ENCODE measurements at places on chromosomes 11 and 22. TPM values are rescaled to one million over a fixed set of nuclear protein-coding genes. Genes with fewer than 3 reads are reported as not detected.

DNA sequence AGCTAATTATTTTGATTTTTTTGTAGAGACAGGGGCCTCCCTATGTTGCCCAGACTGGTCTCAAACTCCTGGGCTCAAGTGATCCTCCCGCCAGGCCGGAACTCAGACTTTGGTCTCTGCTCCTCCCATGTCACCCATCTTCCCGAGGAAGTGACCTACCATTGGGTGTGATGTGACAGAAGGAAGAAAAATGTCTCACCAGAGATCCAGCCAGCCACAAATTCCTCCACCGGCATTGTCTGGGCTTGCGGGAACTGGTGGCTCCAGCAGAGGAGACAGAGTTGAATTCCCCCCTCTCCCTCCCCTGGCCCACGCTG, 772 bp downstream of the SLC25A45 start:
- H3K4me1 ChIP-seq = peaks cover 17% of the 10 kb centered on the region
- H3K36me3 ChIP-seq = no peaks in the 10 kb centered on the region
- no peak for DNase-seq
- H3K4me3 ChIP-seq = peak overlapping the region; percentile 40
- H3K27ac ChIP-seq = peak overlapping the region; percentile 97

The ARRB1 gene
- total RNA-seq = 136 TPM

DNA sequence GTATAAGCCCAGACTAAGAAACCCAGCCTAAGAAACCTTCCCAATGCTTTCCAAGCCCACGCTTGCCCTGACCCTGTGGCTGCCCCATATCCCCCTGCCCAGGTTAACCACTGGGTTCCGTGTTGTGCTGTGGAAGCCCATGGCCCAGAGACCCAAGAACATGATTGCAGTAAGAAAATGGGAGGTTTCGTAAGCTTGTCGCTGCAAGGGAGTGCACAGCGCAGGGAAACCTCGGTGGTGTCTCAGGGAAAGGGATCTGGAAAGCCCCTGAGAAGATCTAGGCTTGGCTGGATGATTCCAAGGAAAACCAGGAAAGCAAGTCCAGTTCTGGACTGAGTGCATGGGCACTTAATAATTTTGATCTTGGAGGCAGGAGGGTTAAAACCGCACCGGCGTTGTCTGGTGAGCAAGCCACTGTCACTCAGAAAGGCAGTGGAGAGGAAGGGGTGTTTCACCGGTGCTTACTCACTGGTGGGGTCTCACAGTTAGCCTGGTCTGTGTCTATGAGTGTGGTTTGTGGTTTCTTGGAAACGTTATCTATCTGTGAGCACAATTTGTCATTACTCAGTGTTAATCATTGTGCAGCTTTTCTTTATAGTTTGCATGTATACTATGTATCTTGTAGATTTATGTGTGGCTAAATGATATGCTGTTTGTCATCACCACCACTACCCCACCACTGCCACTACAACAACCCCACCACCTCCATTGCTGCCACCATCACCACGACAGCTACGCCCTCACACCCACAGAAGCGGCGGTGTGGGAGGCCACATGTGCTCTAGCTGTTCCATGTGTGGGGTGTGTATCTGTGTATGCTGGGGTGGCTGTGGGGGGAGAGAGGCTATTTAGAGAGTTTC, 53.3 kb upstream of the PRDM11 start:
- H3K36me3 ChIP-seq = no peaks in the 10 kb centered on the region
- no peak overlapping the region for H3K4me3 ChIP-seq
- H3K4me1 ChIP-seq = peaks cover 14% of the 10 kb centered on the region
- no peaks in the 10 kb centered on the region for H3K27me3 ChIP-seq
- DNase-seq = no peak

- H3K4me1 ChIP-seq = no peaks in the 10 kb centered on the region
- H3K36me3 ChIP-seq = no peaks in the 10 kb centered on the region
- no peaks in the 10 kb centered on the region for H3K27me3 ChIP-seq
- peak; percentile 98 for DNase-seq
- peak within 1 kb of the TSS; percentile 98 for H3K4me3 ChIP-seq
- H3K27ac ChIP-seq = peak within 1 kb of the TSS; percentile 93
These were observed at the start of gene MTMR3 for GRCh38 chr22:29883045-29883774. Gene MTMR3 (plus strand): TSS chr22:29883174. CDS start chr22:29971060, 87,886 bp downstream.

- no peaks in the 10 kb centered on the region for H3K36me3 ChIP-seq
- H3K27ac ChIP-seq = no peak overlapping the region
- no peaks in the 10 kb centered on the region for H3K27me3 ChIP-seq
- H3K4me3 ChIP-seq = no peak overlapping the region
- no peaks in the 10 kb centered on the region for H3K4me1 ChIP-seq
These were observed 94.1 kb downstream of the DBX1 start for GRCh38 chr11:20066013-20066782.

DNA sequence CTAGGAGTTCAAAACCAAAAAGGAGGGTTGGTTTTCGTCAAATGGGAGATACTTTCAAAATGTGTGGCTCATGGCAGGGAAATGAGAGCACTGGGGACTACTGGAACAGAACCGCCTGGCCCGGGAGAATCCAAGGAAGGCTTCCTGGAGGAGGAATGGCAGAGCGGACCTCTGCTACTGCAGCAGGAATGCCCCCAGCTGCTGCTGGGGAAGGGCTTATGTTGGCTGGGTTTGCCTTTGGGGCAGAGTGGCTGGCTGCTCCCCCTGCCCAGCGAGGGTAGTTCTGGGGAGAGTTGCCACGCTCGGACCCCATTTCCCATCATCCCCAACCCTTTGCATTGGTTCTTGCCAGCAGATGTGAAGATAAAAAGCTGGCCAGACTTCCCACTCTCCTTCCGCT, 10.6 kb upstream of the APOBEC3A start:
- no peak overlapping the region for H3K4me3 ChIP-seq
- H3K27ac ChIP-seq = no peak overlapping the region
- no peaks in the 10 kb centered on the region for H3K27me3 ChIP-seq

GRCh38 chr11:132116516-132116915, 746.1 kb downstream of the NTM start:
- no peaks in the 10 kb centered on the region for H3K4me1 ChIP-seq
- H3K4me3 ChIP-seq = no peak overlapping the region
- no peak overlapping the region for H3K27ac ChIP-seq

DNA sequence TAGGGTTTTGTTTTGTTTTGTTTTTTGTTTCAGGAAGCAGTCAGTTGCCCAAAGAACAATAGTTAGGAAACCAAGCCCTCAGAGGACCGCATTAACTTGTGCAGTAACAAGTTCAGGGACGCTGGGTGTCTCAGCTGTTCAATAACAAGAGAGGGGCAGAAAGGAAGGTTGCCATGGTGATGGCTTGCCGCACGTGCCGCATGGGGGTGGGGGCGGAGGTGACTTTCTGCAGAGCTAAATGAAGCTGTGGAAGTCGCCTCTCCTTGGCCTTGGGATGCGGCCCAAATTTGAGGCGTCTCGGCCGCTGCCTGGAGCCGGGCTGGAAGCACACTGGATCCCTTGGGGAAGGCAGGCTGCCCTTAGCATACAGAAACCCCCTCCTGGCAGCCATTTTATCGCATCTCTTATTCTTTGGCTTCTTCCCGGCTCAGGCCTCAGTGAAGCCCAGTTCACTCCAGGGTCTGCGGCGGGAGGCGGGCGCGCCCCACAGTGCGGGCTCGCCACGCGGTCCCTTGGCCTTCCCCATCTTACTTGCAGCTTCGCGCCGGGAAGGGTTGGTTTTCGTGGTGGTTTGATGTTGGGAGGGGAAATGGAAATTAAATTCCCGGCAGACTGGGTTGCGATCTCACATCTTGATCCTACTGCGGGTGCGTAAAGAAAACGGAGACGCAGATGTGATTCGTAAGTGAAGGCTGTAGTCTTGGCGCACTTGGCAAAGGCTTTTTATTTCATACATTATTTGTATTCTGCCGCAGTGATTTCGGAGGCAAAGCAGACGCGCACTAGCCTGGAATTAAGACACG, 94.3 kb downstream of the SLC17A6 start:
- no peaks in the 10 kb centered on the region for H3K36me3 ChIP-seq
- no peaks in the 10 kb centered on the region for H3K27me3 ChIP-seq
- H3K4me1 ChIP-seq = no peaks in the 10 kb centered on the region
- peak; percentile 39 for DNase-seq
- H3K4me3 ChIP-seq = no peak overlapping the region
- H3K27ac ChIP-seq = no peak overlapping the region

- H3K36me3 ChIP-seq = no peaks in the 10 kb centered on the region
- DNase-seq = no peak
- no peaks in the 10 kb centered on the region for H3K4me1 ChIP-seq
- H3K27me3 ChIP-seq = no peaks in the 10 kb centered on the region
- H3K27ac ChIP-seq = no peak overlapping the region
These were observed 8.9 kb downstream of the HIRA start for GRCh38 chr22:19422440-19423301.

GRCh38 chr11:113728814-113729213, 22.7 kb upstream of the TMPRSS5 start:
- no peaks in the 10 kb centered on the region for H3K4me1 ChIP-seq
- no peaks in the 10 kb centered on the region for H3K27me3 ChIP-seq
- H3K36me3 ChIP-seq = peaks cover 9% of the 10 kb centered on the region
- H3K4me3 ChIP-seq = no peak overlapping the region

GRCh38 chr22:18077639-18078328, at the start of gene PEX26:
Gene PEX26 (plus strand): TSS chr22:18077990. CDS start chr22:18078377, 387 bp downstream.
- H3K4me1 ChIP-seq = peaks cover 13% of the 10 kb centered on the region
- H3K36me3 ChIP-seq = no peaks in the 10 kb centered on the region
- H3K27ac ChIP-seq = peak within 1 kb of the TSS; percentile 94
- H3K27me3 ChIP-seq = no peaks in the 10 kb centered on the region
- peak; percentile 98 for DNase-seq

DNA sequence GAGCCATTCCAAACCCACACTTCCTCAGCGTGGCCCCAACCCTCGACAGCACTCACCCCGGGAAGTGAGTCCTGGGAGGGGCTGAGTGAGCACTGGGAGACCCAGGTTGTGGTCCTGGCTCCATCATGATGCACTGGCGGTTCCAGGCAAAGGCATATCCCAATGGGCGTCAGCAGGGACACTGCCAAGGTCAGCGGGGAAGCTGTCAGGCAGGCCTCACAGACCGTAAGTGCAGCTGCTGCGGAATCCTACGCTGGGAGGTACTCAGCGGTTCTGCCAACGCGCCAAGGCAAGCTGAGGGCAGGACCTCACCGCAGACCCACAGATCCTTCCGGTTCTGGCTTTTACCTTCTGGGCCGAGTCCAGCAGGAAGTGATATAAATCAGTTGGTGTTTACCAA, 1.4 kb upstream of the GAL3ST1 start:
- peaks cover 47% of the 10 kb centered on the region for H3K36me3 ChIP-seq
- H3K27ac ChIP-seq = peak overlapping the region; percentile 92
- no peak for DNase-seq

- H3K4me1 ChIP-seq = no peaks in the 10 kb centered on the region
- H3K36me3 ChIP-seq = no peaks in the 10 kb centered on the region
- H3K4me3 ChIP-seq = no peak overlapping the region
- no peak overlapping the region for H3K27ac ChIP-seq
These were observed 74.1 kb downstream of the PACS1 start for GRCh38 chr11:66143996-66144678.

DNA sequence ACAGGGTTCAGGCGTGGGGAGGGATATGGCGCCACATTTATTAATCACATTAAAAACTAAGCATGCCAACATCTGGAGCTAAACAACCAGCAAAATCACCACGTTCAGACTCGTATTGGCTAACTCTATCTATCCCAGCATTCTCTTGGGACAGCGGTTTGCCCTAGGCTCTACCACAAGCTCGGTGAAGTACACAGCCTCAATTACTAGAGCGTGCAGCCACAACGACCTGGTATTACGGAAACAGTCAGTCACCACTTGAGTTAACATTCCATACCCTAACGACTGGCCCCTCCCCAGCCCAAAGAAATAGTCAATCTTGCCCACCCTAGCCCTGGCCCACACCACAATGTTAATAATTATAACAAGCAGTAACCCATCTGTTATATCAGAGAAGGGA, 32.1 kb downstream of the APOL5 start:
- no peaks in the 10 kb centered on the region for H3K4me1 ChIP-seq
- no peaks in the 10 kb centered on the region for H3K27me3 ChIP-seq
- H3K27ac ChIP-seq = no peak overlapping the region
- H3K4me3 ChIP-seq = no peak overlapping the region
- peak; percentile 52 for DNase-seq

DNA sequence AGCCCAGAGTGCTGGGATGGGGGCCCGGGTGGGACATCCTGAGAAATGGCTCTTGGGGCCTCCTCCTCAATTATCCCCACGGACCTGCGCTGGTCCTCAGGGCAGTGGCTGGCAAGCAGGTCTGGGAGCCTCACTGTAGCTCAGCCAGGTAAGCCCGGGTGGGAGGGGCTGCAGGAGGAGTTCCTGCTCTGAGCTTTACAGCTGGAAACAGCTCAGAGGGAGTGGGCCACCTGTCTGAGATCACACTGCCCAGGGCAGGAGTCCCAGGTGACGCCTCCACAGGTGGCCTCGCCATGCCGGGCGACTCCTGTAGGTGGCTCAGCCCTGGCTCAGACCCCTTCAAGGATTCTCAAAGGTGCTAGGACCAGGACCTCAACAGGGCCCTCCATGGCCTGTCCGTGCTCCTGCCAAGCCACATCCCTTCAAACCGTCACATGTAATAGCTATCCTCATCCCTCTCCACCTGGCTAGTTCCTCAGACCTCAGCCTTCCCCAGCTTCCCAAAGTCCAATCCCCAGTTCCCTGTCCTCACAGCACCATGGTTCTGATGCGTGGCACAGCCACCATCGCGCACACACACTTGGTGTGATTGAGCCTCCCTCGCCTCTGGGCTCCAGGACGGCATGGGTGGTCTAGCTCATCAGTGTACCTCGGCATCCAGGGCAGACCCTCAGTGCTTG, 3.6 kb upstream of the TSSK2 start:
- DNase-seq = no peak
- no peaks in the 10 kb centered on the region for H3K27me3 ChIP-seq
- no peak overlapping the region for H3K4me3 ChIP-seq
- no peak overlapping the region for H3K27ac ChIP-seq
- peaks cover 4% of the 10 kb centered on the region for H3K4me1 ChIP-seq
- no peaks in the 10 kb centered on the region for H3K36me3 ChIP-seq

DNA sequence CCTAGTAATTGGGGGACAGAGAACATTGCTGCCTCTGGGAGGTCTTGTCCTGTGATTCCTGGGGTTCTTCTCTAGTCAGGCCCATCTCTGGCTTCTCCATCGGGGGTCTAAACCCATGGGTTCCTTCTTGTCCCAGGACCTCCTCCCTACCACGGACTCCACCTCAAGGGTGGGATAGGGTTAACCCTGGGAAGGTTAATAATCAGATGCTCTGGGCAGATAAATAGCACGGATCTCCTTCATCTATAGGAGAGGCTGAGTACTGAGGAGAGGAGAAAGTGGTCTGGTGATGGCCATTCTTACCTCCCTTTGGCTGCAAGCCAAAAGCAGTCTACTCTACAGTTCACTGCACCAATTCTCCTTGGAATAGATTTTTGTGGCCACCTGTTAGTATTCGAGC, 10.5 kb downstream of the HEPHL1 start:
- DNase-seq = no peak
- no peaks in the 10 kb centered on the region for H3K4me1 ChIP-seq
- H3K27ac ChIP-seq = no peak overlapping the region
- no peaks in the 10 kb centered on the region for H3K36me3 ChIP-seq

The DBX1 gene
- not detected for total RNA-seq

GRCh38 chr22:29520851-29521250, 32.7 kb downstream of the THOC5 start:
- no peak overlapping the region for H3K27ac ChIP-seq
- no peak for DNase-seq
- no peaks in the 10 kb centered on the region for H3K36me3 ChIP-seq
- H3K27me3 ChIP-seq = no peaks in the 10 kb centered on the region
- H3K4me3 ChIP-seq = no peak overlapping the region
